Stimulated activated CD8-positive, alpha-beta memory T cell treated with anti-CD3 and anti-CD28 coated beads, Interleukin-4, amount 100 ng/mL, for 1 hour (primary cell): ENCODE measurements at places on chromosomes 11 and 22.

DNA sequence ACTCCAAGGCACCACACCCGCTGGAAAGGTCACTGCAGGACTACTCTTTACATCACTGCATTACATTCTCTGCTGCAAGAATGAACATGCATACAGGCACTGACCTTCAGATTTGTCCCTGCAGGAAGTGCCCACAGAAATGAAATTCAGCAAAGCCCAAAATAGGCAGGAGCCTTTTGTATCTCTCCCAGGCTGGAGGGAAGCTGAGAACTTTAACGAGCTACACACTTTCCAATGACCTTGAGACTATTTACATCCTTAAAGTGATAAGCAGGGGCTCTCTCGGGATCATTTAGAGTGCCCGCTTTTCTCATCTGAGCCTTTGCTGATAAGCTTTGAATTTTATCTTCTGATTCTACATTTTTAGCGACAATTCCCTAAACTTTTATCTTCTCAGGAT is 12.5 kb downstream of the FEZ1 start:
- DNase-seq, result no peak

DNA sequence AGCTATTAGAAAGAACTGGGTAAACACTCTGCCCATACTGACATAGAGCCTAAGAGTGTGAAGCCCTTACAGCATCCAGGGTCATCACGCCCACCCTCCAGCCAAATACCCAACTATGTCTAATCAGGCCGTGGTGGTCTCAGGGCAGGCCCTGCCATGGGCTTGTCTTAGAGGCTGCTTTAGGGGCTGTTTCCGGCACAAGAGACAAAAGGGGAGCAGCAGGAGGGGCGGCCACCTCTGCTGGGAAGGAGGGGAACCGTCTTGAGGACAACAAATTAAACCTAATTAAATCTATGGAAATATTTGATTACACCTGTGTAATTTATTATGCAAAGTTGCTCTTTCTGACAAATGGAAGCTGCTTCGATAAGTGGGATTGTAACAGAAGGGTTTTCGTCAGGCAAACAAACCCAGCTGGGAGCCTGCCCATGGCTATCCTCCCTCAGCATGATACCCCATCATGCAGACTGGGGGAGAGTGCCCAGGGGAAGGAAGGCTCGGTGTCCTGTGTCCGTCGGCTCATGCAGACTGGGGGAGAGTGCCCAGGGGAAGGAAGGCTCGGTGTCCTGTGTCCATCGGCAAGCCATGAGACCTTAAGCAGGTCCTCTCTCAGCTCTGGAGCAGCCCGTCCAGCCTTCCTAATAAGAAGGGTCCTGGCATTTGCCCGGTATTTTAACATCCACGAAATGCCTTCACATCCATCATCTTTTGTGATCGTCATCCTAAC is 163.6 kb upstream of the B3GAT1 start:
- no peak for DNase-seq

DNA sequence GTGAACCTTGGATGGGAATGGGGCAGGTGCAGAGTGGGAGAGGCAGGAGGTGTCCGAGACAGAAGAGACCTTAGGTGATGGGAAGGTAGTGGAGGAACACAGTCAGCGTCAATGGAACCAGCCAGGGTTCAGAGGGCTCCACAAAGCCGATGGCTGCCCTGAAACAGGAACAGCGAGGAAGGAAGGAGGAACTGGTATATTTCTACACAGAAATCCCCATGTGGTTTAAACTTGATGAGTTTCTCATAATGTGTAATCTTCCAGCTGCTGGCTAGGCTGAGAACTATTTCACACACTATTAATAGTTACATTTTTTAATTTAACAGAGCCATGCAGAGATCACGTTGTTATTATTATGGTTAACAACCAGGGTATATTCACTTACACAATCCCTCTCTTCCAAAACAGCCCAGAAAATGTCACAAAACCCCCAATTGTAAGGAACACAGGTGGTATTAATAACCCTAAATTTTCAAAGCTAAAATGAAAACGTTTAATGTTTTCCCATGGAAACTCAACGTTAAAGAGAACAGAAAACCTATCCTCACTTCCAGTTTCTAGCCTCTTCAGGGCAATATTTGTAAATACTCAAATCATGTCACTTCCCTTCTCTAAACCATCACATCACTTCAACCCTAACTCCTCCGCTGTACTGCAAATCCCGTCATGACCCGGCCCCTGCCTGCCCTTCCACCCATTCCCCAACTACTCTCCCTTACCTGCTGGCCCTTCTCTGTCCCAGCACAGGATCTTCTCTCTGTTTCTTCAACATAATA is 74.5 kb upstream of the ARFGAP3 start:
- no peak for DNase-seq

DNA sequence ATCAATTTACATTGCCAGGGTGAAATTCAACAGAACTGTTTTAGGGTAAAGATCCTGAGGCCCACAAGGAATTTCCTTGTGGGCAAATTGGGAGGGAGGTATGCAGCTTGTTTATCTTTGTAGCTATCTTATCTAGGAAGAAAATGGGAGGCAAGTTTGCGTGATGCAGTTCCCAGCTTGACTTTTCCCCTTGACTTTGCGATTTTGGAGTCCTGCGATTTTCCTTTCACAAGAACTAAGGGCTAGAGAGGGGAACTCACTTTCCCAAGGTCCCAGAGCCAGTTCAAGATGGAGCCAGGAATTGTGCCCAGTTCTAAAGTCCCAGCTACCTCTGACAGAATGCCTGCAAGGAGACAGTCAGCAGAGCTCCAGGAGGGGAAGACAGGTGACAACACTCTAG is 30.7 kb downstream of the RIBC2 start:
- no peak for DNase-seq

- DNase-seq, result no peak
Measured at GRCh38 chr11:120714438-120714837, 202.9 kb downstream of the GRIK4 start.

GRCh38 chr11:57776577-57777210 is 15.1 kb downstream of the CTNND1 start:
- DNase-seq, result no peak

- no peak for DNase-seq
Measured at GRCh38 chr11:363948-364761, 5.1 kb upstream of the B4GALNT4 start.
